ENCODE measurements at places on chromosomes 16 and 17. TPM values are rescaled to one million over a fixed set of nuclear protein-coding genes. Genes with fewer than 3 reads are reported as not detected.

CCL4 gene
- not detected for total RNA-seq

CDH16 gene
- total RNA-seq = not detected

ENGASE gene
- total RNA-seq = 8.9 TPM

CLDN7 gene
- total RNA-seq = 11.3 TPM

KLHL36 gene
- total RNA-seq = 30.8 TPM

RDM1 gene
- 6.7 TPM for total RNA-seq

ACAP1 gene
- 0.50 TPM for total RNA-seq

CNTROB gene
- 24.5 TPM for total RNA-seq

NPIPB9 gene
- total RNA-seq = not detected

CYB5B gene
- 80.6 TPM for total RNA-seq
